ENCODE measurements at places on chromosomes 4 and X.

DNA sequence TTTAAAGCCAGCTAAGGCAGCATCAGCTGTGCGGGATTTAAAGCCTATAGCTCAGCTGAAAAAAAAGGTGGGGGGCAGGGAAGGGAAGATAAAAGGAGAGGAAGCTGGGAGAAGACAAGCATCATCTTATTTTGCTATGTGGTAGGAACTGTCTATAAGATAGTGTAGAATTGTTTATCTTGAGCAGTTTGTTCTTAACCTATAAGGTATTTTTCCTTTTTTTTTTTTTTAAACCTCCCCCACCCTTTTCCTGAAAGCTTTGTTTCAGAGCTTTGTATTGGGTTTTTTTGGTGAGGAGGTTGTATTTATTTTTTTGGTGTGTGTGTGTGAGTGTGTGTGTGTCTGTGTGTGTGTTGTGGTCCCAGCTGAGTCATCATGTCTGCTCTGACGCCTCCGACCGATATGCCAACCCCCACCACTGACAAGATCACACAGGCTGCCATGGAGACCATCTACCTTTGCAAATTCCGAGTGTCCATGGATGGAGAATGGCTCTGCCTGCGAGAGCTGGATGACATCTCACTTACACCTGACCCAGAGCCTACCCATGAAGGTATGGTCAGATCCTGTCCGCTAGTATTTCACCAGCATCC is 531 bp downstream of the RUFY3 start:
- DNase-seq: peak; percentile 48

- DNase-seq: no peak
Measured at GRCh38 chr4:55819634-55820033, at the start of gene EXOC1L. EXOC1L (plus strand) TSS chr4:55819790; CDS start chr4:55820027, 237 bp downstream.

DNA sequence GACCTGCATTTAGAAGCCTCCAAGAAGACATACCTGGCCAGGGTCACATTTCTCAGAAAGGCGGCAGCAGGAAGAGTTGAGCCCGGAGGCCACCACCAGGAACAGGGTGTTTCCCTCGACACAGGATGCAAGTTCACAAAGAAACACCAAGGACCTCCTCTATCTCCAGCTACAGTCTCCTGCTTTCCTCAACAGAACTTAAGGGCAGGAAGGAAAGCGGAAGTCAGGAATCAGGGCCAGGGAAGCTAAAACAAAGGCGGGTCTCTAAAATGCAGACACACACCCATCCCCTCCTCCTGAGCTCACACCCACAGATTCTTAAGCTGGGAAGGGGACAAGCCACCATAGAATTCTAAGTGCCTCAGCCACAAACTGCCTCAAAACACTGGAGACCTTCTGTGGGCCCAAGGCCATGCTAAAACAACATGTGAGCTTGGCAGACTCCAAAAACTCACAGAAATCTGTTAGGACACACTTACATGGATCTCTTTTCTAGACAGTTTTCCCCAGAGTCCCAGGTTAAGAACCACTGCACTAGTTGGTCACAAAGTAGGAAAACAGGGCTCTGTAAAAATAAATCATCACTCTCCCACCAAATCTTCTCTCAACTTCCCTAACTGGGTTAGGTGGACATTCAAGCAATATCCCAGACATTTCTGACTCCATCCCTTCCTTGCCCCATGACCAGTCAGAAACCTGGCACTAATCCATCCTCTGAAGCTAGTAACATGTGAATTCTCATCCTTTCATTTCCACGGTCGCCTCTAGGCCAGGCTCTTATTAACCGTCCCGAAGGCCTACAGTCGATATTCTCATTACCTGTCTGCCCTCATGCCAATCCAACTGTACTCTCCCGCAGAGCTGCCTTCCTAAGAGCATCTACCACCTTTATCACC is 163.2 kb downstream of the APBB2 start:
- DNase-seq: no peak

DNA sequence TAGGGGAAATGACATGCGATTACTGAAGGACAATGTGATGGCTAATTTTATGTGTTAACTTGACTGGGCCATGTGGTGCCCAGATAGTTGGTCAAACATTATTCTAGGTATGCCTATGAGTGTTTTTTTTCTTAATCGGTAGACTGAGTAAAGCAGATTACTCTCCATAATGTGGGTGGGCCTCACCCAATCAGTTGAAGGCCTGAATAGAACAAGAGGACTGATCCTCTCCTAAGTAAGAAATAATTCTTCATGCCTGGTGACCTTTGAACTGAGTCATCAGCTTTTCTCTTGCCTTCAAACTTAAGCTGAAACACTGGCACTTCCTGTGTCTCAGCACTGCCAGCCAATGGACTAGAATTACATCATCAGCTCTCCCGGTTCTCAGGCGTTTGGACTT is 164.0 kb upstream of the FGF13 start:
- DNase-seq: no peak

DNA sequence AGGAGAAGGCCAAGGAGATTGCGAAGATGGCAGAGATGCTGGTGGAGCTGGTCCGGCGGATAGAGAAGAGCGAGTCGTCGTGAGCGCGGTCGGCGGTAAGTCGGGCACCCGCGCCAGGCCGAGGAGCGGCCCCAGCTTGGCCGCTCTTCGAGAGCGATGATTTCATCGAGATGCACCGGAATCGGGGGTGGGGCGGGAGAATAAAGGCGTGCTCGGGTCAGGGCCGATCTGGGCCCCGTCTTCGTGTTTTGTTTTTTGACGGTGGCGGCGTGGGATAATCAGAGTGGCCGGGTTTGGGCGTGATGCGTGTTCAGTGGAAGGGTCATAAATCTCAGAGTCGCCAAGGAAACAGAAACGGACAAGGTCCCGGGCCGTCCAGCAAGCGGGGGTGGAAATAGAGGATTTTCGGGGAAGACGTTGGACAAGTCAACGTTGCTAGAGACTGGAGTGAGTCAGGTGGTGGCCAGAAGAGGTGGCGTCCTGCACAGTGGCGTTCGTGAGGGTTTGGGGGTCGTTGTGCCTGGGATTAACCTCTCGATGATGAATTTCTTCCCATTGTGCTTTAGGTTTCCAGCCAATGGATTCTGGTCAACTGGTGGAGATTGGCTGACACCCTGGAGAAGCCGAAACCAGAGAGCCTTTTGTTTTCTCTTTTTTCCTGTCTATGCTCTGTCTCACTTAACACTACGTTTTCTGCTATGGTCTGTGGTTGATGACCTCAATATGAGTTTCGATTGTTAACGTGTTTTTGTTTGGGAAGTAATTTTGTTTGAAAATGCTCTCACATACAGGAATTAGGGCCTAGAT is 882 bp downstream of the MRFAP1 start:
- peak; percentile 56 for DNase-seq

DNA sequence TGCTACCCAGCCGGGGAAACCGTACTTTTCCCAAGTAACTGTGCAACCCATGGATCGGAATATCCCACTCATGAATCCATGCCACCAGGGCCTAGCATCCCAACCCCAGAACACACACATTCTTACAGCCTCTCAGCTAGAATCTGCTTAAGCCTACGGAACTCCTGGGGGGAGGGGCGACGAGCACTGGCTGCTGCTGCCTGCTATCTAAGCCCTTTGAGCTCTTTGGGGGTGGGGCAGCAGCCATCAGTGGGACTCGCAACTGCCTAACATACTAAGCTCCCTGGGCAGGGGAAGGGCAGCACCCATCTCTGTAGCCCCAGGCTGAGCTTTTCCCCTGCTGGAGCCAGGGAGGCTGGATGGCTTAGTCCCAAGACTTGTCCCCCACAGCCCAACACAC is 28.6 kb downstream of the NUDT10 start:
- no peak for DNase-seq
